ENCODE measurements at places on chromosomes 12 and 14.
A peak's percentile ranks its signal among the peaks of the same experiment; 100 is the strongest.

GRCh38 chr12:91454179-91454578 is 271.6 kb upstream of the DCN start:
- no peak for DNase-seq

GRCh38 chr14:21505012-21505553 is 6.1 kb downstream of the METTL3 start:
- no peak for DNase-seq

GRCh38 chr12:130680451-130680990 is 35.6 kb downstream of the RIMBP2 start:
- DNase-seq = no peak

DNA sequence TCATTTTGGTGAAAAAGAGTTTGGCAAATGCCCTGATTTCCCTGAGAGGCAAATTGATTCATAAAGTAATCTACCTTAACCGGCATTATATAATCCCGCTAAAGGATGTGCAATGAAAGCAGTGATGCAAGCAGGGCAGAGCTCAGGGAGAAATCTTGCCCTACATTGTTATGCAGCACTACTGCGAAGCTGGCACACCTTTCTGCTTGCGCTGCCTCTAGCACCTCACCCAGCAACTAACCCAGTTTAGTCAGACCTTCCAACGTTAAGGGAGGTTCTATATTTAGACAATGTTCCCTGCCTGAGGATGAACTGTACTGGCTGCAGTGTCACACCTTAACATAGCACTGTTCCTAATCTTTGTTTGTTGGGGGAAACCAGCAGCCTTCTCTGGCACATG is 60.8 kb upstream of the CCDC196 start:
- no peak for DNase-seq

GRCh38 chr14:90034156-90034555 is 27.6 kb upstream of the KCNK13 start:
- DNase-seq = no peak

DNA sequence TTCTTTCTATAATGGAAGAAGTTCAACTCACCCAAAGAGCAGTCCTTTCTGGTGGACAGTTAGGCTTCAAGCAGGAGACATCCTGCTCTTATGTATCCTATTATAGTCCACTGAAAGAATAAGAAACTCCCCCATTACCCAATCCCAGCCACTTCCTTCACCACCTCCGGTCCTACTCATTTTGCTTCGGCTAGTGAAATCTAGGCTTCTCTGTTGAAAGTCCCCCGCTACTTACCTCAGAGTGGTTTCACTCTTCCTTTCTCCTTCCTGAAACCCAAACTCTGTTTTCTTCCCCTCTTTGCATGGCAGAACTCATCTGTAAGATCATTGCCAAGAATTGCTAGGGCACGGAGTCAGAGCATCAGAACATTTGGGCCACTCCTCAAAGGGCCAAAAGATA is at the start of gene GPR84:
Gene GPR84 (minus strand): TSS at position 74 of the 400 bp plus-strand sequence. CDS start 635 bp downstream, outside the sequence.
- DNase-seq = no peak

DNA sequence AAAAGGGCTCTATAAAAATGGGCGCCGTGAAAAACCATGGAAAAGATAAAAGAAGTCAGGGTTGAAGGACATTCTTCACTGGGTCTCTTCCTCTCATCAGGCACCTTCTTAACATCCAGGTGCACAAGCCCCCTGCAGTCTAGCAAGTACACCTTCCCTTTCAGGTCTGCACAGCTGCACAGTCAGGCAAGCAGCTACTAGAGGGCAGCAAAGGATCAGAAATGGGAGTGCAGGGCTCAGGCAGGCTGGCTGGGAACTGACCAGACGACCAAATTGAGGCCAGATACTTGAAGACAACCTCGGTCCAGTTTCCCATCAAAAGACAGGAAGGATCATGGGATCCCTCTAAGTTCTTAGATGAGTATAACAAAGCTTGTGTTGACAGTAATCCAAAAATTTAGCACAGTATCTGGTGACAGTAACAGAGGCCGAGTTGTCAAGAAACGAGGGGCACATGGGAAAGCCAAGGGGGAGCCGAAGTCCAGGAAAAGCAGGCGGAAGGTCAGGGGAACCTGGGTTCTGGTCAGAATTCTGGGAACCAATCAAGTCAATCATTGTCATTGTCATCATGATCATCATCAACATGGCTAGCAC is 10.1 kb upstream of the GRIP1 start:
- no peak for DNase-seq

DNA sequence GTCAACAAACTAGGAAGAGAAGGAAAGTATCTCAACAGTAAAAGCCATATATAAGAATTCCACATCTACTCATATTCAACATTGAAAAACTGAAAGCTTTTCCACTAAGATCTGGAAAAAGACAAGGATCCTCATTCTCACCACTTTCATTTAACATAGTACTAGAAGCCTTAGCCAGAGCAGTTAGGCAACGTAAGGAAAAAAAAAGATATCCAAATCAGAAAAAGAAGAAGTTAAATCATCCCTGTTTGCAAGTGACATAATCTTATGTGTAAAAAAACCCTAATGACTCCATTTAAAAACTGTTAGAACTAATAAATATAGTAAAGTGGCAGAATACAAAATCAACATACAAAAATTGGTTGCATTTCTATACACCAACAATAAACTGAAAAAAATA is 426.2 kb downstream of the BCAT1 start:
- no peak for DNase-seq

DNA sequence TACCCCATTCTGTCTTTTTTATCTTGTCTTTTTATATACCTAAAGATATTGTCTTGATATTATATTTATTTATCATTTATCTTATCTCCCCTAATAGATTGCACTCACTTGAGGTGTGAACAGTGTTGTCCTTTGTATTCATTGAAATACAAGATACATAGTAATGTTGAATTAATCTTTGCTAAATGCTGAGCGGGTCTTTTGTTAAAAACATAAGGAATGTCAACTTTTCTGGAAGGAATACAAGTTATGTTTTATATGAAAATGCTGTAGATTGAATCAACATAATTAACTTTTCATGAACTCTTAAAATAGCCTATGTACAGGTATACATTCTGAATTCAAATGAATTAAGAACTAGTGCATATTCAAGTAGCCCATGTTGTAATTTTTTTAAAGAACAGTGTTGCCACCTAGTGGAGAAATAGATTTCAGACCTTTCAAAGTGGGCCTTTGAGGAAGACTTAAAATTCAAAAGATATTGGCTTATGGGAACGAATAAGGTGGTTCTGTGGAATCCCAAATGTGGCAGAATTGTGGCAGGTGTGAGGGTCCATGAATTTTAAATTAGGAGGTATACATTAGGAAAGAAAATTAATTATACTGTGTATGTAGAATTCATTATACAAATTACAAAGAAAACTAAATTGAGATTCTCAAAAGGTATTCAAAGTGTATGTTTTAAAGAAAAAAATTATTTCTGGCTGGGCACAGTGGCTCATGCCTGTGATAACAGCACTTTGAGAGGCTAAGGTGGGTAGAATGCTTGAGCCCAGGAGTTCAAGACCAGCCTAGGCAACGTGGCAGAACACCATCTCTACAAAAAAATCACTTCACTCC is 19.1 kb downstream of the BBOF1 start:
- peak; percentile 38 for DNase-seq

- no peak for DNase-seq
These were observed 1.5 kb downstream of the TTC6 start for GRCh38 chr14:37596790-37597472.

DNA sequence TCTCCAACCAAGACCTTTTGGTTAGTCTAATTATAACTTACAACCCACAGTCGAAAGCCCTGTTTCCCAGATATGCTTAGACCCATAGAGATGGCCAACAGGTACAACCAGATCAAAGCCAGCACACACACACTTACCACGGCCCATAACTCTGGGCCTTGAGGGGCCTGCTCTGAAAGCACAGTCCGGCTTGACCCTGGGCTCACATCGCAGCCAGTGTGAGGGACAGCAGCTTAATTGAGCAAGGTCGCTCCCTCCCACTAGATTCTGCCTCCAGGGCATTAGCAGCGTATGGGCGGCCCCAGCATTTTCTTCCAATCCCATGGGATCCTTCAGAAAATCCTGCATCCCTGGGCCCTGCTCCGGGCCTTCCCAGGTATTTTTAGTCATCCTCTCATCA is 157.4 kb upstream of the FKBP4 start:
- no peak for DNase-seq

DNA sequence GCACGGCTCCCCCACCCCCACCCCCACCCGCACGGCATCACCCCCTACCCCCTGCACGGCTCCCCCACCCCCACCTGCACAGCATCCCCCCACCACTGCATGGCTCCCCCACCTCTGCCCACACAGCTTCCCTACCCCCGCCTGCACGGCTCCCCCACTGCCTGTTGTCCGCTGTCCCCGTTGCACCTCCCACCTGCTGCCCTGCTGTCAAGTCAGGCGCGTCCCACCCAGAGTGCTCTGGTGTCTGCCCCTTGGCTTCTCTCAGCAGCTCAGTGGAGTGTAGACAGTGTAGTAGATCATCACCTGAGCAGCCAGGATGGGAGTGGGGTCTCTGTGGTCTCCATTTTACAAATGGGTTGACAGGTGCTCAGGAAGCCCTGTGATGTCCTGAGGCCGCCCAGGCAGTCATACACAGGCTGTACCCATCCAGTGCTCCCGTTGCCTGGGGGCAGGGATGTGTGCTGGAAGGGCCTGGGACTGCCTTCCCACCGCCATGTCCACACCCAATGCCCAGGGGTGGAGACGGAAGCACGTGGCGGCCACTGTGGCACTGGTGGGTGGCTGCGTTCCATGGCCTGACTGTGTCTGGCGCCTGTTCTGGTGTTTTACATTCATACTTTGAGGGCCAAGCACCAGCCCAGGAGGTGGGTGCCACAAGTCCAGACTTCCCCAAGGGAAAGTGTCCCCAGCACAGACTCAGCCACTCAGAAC is 32.5 kb downstream of the PACS2 start:
- DNase-seq = no peak

DNA sequence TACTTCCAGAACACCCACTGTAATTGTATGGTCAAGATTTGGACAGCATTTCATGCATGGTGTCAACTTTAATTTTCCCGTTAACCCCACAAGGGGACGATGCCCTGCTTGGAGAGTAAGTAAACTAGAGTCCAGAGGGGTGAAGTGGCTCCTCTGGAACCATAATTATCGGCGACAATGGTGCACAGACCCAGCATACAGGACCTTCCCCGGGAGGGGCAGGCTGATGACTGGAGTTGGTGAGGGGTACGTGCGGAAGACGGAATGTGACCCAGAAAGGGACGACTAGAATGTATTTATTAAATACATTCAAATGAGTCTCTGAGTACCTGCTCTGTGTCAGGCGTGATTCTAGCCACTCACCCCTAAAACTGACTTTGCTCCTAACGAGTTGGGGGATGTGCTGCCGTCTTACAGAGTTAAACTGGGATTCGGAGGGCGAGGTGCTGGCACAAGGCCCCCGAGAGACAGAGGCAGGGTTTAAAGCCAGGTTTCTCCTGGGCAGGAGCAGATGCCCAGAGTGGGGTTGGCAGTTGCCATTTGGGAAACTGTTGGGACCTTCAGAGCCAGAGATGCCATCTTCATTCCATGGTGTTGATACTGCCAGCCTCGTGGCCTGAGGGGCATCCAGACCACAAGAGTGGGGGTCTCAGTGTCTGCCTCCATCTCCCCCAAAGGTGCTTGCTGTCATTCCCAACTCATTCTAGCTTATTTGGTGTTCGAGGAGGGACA is 10.9 kb downstream of the RTL1 start:
- DNase-seq = no peak

- no peak for DNase-seq
These were observed 25.2 kb downstream of the DDX51 start for GRCh38 chr12:132118876-132119275.

DNA sequence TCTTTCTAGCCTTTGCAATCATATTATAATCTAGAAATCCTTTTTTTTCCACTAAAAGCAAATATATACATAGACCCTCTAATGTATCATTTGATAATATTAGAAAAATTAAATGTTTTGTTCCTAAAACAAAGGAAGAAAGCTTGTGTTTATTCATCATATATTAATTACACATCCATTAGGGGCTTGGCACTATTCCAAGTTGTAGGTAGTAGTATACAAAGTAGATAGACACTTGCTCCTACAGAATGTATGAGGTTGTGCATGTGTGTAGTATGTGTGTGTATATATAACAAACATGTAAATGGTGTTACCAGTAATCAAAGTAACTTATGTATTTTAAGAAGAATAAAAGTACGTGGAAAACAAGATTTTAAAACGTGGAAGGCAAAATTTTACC is 15.0 kb upstream of the KCNMB4 start:
- DNase-seq = no peak

- DNase-seq = no peak
These were observed 63.1 kb downstream of the DIP2B start for GRCh38 chr12:50567926-50568325.

- DNase-seq = peak; percentile 10
These were observed 41.6 kb downstream of the JAG2 start for GRCh38 chr14:105126981-105127329.

DNA sequence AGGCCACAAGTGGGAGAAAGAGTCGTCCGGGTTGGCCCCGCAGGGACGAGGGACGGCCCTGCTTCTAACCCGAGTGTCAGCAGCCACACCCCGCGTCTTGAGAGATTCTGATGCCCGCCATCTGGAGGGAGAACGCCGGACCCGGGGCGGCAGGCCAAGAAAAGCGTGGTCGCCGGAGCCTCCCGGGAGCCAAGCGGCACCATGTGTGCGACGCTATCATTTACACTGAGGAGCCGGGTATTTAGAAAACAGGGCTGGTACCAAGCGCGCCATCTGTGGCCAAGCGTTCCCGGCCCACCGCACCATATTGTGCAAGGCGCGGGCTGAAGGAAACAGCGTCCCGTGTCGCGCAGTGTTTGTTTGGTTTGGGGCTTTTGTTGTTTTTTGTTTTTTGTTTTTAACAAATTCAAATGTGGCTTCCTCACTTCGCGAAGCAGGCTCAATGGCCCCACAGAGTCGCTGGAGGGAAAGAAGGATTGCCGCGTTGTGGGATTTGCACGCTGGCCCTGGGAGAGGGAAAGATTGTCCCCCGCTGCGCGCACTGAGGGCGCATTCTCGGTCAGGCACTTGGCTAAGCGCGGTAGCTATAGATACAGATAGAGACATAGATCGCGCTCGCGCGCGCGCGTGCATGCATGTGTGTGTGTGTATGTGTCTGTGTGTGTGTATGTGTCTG is 153.8 kb downstream of the BCL11B start:
- peak; percentile 49 for DNase-seq

- DNase-seq = no peak
These were observed 29.4 kb upstream of the ESRRB start for GRCh38 chr14:76346391-76347160.

DNA sequence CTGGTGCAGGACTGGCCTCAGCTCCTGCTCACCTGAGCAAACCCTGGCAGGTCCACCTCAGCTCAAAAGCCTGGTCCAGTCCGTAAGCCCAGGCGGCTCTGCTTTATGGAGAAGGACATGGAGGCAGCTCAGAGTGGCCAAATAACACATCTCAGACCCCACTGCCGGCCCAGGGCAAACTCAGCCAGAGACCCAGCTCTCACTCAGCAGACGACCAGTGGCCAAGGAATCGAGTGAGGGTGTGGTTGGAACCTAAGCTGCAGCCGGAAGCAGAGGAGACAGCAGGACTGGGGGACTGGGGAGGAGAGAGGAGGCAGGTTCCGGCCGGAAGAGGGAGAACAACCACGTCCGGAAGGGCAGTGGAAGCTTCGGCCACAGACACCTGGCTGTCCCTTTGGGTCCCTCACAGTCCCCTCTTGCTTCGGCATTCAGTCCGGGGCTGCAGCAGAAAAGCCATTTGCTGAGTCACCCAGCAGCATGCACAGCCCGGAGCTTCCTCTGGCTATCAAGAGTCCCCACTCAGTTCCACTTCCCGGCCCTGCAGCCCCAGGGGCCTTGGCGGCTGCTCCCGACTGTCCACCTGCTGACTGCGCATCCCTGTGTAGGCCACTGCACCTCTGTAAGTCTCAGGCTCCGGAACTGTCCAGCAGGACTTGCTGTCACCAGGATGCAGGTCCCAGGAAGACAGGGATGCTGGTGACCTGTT is 104.0 kb downstream of the CALM1 start:
- DNase-seq = no peak
